ENCODE measurements at places on chromosomes 5 and 9.
A peak's percentile ranks its signal among the peaks of the same experiment; 100 is the strongest.

DNA sequence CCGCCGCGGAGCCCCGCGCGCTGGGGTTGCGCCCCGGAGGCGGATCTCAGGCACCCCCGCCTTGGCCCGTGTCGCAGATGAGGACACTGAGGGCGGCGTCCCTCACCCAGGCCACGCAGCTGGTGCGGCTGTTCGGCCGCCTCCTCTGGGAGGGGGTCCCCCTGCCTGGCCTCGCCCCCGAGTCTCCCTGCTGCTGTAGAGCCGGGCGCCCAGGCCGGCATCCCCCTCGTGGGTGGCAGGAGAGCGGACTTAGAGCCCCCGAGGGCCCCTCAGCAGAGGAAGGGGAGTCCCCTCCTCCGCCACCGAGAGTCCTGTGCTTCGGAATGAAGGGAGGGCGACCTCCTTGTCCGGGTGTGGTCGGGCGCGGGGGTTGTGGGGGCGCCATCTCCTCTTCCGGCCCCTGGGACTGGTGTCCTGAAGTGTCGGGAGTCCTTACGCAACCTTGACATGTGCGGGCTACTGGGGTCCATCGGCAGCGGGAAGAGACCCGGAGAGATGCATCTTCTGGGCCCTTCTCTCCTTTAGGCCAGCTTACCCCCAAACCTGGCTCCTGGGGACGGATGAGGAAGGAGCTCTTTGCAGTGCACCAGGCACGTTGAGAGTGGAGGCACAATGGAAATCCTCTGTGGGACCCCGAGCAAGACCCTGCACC, 11.7 kb upstream of the EXOSC2 start:
- peak; percentile 28 for DNase-seq

DNA sequence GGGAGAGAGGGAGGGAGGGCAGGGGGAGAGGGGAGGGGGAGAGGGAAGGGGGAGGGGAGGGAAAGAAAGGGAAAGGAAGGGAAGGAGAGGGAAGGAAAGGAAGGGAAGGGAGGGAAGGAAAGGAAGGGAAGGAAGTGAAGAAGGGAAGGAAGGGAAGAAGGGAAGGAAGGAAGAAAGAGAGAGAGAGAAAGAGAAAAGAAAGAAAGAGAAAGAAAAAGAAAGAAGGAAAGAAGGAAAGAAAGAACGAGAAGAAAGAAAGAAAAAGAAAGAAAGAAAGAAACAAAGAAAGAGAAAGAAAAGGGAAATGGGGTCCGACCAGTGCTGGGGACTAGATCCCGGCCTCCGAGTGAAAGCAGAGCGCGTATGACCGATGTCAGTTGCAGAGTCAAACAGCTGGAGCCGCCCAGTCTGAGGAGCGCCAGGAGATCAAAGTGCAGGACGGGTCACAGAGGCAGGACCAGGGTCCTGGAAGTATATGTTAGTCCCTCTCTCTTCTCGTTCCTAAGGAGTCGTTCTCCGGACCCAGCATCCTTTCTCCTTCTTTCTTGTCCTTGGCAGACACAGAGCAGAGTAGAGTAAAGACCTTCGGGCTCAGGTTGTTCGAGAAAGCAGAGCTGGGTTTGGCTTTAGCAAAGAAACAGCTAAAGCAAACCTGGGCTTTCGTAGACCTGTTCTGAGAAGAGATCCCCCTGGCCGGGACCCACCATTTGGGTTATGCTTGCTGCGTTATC, 305.4 kb upstream of the MSX2 start:
- no peak for DNase-seq

- no peak for DNase-seq
Measured at GRCh38 chr5:10490927-10491672, 49.4 kb downstream of the ROPN1L start.

DNA sequence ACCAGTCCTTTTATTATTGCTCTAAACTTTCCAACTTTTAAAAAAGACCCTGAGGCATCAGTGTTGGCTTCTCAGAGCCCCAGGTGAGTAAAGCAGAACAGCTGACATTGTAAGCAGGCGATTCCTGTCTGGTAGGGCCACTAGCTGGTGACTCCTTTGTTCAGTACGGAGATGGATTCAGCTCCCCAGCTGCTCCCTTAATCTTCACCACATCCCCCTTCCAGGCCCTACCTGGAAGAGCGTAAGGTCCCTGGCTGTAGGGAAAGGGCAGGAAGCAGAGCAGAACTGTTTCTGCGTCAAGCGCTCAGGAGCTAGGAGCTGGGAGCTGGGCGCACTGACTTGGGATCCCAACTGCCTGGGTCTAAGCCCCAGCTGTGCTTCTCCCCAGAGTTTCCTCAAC, 203.7 kb upstream of the TAS2R1 start:
- DNase-seq, result no peak

- DNase-seq, result peak; percentile 41
Measured at GRCh38 chr5:31854181-31855133, 215.5 kb downstream of the PDZD2 start.

GRCh38 chr5:86929123-86929766, 311.5 kb downstream of the COX7C start:
- no peak for DNase-seq

GRCh38 chr5:179802950-179803562, 3.6 kb downstream of the MGAT4B start:
- DNase-seq, result no peak

GRCh38 chr5:10662661-10663488, 98.2 kb downstream of the DAP start:
- DNase-seq, result no peak

- DNase-seq, result no peak
Measured at GRCh38 chr5:120532835-120533234, 68.7 kb downstream of the PRR16 start.

DNA sequence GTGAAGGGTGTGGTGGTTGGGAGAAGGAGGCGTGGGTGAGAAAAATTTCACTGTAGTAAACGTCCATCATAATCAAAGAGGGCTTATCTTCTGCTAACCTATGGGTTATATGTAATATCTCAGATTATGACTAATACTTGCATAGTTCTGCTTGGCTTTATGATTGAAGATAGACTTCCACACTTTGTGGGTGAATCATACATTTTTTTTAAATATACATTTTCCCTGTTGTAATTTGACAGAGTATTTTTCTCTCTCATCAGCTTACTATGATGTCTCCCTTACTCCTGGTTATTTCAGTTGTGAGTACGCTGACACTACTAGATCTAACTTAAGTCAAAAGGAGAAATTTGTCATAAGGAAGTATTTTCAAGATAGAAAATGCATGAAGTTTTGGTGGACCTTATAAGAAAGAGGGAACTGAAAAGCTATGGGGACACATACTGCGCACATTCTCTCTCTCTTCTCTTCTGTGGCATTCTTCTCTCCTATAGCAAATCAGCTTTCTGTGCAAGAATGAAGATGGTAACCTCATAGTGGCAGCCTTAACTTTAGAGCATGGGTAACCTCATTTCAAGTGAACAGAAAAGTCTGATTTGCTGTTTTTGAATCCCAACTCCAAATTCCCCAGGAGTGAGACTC, 4.9 kb upstream of the JAK2 start:
- DNase-seq, result peak; percentile 33

All from foreskin fibroblast (primary cell).